ENCODE measurements at places on chromosomes 13 and 19.

DNA sequence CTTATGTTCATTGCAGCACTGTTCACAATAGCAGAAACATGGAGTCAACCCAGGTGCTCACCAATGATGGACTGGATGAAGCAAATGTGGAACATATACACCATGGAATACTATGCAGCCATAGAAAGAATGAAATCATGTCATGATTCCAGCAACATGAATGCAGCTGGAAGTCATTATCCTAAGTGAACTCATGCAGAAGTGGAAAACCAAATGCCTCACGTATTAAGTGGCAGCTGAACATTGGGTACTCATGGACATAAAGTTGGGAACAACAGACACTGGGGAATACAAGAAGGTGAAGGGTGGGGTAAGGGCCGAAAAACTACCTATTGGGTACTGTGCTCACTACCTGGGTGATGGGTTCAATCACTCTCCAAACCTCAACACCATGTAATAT lies 915.9 kb downstream of the UQCRFS1 start:
- no peak for DNase-seq

GRCh38 chr19:28429356-28429755 lies 783.6 kb downstream of the UQCRFS1 start:
- no peak for DNase-seq

- DNase-seq, result no peak
These were observed 101.2 kb downstream of the SPRY2 start for GRCh38 chr13:80239571-80240255.

GRCh38 chr13:48892688-48893075 lies 83.0 kb upstream of the FNDC3A start:
- no peak for DNase-seq

- DNase-seq, result no peak
These were observed 13.8 kb downstream of the METTL21C start for GRCh38 chr13:102680842-102681740.

DNA sequence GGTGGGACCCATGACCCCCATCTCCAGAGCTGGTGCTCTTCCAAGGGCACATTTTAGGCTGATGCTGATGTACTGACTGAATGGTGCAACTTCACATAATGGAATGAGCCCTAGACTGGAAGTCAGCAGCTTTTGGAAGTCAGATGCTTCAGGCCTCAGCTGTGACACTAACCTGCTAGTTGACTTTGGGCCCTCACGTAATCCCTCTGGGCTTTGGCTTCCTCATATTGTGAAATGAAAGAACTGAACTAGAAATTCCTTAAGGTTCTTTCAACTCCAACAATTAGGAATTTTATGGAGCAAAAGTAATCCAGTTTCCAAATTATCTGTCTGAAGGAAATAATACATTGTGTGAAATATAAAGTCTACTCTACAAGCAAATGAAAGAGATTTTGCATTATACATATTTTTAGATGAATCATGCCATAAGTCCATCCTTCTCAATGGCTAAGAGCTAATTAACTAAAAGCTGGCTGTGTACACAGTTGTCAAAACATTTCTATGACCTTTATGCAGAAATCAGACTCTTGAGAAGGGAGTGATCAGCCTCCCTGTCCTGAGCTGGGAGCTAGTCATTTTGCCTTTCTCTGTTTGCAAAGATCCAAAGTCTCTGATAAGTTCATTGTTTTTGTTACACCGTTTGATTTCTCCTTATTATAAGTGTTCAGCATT lies 204.2 kb downstream of the DCLK1 start:
- DNase-seq, result no peak

GRCh38 chr13:114106991-114107685 lies 25.3 kb downstream of the RASA3 start:
- DNase-seq, result no peak

GRCh38 chr13:46716821-46717220 lies 80.1 kb downstream of the ESD start:
- no peak for DNase-seq

GRCh38 chr13:26558074-26558805 lies 757 bp downstream of the WASF3 start:
- DNase-seq, result no peak

DNA sequence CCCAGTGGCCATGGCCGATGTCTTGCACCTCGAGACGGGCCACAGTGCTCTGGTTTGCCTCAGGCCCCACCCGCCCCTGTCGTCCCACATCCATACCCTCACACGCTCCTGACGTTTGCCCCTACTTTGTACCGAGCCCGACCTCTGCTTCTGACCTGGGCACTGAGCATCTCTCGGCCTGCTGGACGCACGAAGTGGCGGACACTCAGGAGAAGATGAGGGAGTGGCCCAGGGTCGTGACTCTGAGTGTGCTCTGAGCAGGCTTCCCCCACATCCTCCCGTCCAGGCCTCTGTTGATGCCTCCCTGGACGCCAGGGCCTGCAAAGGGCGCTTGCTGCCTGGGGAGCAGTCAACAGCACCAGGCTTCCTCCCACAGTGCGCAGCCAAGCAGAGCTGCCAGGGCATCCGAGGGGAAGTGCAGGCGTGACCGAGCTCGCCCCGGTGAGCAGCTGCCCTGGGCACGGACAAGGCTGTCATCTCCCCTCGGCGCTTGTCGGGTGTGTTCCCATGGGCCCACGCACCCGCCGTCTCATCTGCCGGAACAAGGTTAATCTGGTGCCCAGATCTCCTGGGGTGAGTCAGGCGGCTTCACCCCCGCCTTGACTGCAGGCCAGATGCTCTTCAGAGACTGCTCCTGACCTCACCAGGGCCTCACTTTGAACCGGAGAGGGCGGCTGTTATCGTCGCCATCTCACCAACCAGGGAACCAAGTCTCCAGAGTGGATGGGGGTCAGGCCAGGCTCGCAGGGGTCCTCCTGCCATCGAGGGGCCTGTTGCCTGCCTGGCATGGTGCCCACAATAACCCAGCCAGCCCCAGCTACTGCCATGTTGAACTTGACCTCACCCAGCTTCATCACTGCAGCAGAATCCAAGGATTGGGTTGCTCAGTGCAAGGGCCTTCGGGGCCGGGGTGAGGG lies 27.2 kb downstream of the COMP start:
- no peak for DNase-seq

DNA sequence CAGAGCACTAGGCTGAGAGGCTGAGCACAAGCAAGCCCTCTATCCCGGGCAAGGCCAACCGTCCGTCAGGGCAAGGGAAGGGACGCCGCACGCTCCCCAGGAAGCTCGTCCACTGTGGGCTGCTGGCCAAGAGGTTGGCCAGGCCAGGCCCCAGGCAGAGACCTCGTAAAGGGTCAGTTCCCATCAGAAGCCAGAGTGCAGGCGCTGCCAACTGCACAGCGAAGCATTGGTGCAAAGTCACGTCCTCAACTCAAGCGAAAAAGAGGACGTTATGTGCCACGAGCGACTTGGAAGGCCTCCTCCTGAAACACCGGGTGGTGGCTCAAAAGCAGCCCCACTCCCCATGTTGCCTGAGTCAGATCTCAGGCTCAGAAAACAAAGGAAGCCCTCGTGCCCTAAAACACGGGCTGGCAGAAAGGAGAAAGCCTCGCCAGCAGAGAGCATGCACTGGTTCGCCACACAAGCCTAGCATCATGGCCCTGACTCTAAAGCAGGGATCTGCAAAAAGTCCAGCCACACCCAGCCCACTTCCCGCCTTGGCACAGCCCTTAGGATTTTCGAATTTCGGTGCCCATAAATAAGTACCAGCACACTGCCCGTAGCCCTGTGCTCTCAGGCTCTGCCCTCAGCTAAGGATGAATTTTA lies 4.7 kb downstream of the AKAP8 start:
- DNase-seq, result no peak

DNA sequence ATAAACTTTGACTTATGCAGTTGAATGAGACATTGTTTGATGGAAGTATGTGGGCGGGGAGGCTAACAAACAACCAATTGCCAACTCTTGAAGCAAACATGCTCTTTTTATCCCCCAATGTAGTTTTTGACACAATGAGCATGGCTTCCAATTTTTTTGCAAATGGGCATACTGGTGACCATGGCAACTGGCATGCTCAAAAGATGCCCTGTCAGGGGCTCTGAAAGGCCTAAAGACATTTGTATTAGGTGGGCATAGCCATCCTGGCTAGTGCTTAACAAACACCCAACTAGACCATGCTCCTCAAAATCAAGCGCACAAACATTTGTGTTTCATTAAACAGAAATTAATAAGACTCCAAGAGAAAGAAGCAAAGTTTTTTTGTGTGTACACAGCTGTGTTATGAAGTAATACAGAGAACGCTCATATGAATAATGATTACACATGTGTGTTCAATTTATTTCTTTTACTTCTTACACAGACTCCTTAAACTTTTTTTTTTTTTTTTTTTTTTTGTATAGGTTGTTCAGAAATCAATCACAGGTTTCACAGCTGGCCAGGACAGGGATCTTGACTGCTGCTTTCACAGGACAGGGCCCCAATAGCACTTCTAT lies 95.6 kb downstream of the DLEU7 start:
- DNase-seq, result no peak

DNA sequence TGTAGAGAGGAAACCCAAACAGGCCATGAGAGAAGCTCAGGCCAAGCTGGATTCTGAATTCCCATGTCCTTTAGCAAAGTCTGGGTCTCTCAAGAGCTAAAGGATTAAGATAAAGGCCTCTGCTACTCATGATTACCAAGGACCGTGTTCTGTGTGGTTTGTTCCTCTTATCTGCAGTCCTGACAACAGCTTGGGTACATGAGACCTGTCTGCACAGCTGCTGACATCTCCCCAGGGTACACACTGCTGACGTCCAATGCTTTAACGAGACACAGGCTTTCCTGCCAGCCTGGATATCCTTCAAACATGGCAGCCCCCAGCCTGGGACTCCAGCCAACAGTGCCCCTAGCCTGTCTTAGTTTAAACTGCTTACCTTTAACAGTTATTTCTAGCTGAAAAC lies 211.0 kb downstream of the SLC7A1 start:
- DNase-seq, result no peak

DNA sequence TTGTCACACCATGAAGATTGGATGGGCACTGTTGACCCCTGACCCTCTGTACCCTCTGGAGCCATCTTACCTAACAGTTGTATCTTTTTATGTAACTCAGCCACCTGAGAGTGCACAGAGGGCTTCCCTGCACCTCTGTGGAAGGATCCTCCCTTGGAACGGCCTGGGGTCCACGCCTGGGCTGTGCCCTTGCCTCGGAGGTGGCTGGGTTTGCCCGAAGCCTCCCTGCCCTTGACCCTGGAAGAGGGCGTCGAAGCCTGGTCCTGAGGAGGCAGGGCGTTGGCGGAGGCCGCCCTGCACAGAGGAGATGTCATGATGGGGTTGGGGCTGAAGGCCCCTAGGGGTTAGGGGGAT lies 241 bp downstream of the ODAD3 start:
- DNase-seq, result no peak

DNA sequence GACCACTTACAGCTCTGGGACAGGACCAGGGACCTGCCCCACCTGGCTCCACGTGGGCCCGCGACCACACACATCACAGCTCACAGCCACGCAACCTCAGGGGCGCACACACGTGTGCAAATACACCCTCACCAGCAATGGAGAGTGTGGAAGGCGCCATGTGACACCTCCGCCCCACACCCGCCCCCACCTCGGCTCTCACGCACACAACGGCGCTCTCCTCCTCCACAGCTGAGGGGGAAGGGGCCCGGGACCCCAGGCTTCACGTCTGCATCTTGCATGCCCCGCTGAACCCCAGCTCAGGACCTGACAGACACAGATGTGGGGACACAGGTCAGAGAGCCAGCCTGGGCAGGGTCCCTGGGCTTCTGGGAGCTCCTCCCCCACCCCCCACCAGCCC lies 6.4 kb upstream of the SHISA7 start:
- no peak for DNase-seq

DNA sequence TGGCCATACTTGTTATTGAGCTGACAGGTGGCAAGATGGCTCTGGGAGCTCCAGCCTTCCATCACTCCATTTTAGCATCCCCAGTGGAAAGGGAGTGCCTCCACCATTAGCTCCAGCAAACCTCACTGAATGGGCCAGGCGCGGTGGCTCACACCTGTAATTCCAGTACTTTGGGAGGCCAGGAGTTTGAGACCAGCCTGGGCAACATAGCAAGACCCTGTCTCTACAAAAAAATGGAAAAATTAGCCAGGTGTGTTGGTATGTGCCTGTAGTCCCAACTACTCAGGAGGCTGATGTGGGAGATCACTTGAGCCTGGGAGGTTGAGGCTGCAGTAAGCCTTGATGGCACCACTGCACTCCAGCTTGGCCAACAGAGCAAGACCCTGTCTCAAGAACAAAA lies 86.2 kb downstream of the MAP4K1 start:
- no peak for DNase-seq

GRCh38 chr19:2040647-2041432 lies 10.2 kb downstream of the MKNK2 start:
- no peak for DNase-seq

GRCh38 chr13:27158335-27158734 lies 13.3 kb downstream of the USP12 start:
- DNase-seq, result no peak

- DNase-seq, result no peak
These were observed 14.7 kb upstream of the PARP4 start for GRCh38 chr13:24527266-24527775.

DNA sequence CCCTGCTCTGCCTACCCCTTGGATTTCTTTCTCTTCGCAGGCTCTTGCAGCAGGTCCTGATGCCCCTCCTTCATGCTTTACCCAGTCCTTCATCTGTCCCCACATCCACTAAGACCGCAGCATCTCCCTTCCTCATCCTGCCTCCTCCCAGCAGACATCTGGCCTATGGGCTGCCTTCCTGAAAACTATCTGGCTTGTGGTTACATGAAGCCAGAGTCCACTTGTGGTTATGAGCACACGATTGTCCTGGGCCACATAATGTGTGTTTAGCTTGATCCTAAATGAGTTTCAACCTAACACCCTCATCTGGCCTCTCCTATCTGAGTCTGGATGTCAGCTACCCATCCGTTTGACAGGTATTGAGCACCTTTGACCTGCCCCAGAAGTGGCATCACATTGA lies 5.5 kb upstream of the ZNF175 start:
- DNase-seq, result no peak

DNA sequence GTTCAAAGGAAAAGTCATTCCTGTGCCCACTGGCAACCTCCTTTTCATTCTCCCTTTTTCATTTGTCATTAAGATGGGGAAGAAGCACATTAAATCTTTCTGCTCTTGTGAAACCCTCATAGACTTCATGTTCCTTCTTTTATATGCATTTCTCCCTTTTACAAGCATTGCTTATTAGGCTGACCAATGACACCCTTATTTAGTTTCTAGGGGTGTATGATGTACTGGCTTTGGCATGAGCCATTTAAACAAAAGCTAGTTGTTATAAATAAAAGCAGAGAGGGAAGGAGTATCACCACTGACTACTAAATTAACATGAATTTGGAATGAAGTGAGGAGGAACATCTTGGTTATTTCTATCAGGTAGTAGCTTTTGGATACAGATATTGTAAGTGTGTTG lies 68.2 kb upstream of the PCDH9 start:
- no peak for DNase-seq

DNA sequence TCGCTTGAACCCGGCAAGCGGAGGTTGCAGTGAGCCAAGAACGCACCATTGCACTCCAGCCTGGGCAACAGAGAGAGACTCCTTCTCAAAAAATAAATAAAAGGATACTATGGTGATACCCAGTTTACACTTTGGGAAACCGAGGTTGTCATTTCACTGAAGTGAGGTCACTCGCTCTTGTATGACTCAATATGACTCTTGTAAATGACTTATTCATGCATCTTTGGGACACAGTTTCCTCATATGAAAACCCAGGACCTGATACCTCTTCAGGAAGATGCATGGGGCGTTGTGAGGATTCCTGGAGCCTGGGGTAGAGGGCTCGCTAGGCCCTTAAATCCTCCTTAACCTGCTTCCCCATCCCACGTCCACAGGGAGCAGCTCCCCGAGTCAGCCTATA lies 4.5 kb downstream of the PSMD8 start:
- no peak for DNase-seq

Data from AG09309 (cell line).